ENCODE measurements at places on chromosomes 11 and 22.

DNA sequence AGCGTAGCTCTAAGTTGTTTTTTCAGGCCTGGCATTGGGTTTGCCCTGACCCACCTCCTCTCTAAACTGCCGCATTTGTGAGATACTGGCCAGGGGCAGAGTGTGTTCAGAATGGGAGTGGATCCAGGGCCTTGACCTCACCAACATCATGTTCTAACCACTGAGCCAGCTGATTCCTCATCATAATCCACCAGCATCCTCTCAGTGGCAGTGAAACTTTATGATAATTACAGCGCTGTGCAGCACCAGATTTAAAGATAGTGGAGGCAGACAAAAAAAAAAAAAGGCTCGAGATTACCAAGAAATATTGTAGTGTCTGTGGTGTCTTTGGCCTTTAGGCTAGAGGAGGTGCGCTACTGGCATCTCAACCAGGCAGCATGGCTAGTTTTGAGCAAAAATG lies 53.0 kb downstream of the KREMEN1 start:
- DNase-seq, result no peak

- no peak for DNase-seq
Observed at GRCh38 chr11:94501522-94501921, 7.7 kb downstream of the ANKRD49 start.

GRCh38 chr11:12777208-12777874 lies 103.1 kb downstream of the TEAD1 start:
- no peak for DNase-seq

- DNase-seq, result no peak
Observed at GRCh38 chr11:45028911-45029682, 78.4 kb upstream of the TP53I11 start.

- no peak for DNase-seq
Observed at GRCh38 chr11:31160504-31161422, 208.8 kb downstream of the DCDC1 start.

DNA sequence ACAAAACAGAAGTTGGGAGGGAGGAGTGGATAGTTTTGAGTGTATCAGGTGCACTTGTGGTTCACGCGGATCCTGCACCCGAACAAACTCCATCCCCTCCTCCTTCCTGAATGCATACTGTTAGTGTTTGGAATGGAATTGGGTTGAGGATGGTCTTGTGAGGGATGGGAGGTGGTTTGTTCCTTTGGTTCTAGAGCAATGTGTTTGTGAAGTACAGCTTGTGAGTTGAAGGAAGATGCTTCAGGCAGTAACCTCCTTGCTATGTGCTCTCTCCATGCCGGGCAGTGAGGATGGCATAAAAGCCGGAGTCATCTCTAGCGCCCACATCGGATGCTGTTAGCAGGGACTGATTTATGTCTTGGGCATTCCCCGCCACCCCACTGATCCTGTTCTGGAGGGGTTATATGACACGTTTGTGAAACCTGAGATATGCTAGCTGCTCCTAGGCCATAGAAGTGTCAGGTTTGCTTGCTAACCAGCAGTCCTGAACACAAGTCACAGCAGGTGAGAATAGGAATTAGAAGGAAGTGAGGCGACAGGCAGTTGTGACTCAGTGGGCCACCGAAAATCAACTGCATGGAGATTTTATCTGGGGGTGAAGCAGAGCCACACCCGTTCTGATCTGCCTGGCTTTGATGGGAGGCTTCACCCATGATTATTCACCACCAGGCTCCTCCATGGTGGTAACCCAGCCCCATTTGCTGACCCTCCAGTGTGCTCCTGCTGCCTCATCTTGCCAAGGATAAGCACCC lies 2.2 kb downstream of the BCR start:
- DNase-seq, result no peak

DNA sequence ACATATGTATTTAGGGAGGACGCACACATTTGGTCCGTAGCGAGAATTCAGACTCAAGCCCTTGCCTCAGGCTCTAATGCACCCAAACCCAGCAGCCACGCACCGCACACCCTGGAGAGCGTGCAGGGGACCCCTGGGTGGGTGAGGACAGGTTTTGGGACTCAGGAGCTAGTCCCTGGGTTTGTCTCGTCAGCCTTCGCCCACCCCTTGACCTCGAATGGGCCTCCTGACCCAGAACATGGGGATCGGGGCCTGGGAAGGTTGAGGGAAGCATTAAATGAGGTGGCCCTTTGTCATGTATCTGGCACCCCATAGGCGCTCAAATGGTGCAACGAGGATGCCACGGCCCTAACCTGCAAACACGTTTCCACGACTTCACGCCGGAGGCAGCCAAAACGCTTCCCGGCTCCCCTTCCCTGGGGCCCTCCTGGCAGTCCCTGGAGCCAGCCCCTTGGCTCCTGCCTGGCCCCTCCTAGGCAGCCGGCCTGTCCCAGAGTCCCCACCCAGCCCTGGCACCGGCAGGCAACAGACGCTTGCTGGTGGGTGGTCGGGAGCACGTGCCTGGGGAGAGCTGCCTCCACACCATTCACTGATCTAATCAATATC lies 5.5 kb upstream of the LINC01488 start:
- DNase-seq, result no peak

GRCh38 chr22:37220543-37220981 lies 8.3 kb upstream of the SSTR3 start:
- no peak for DNase-seq

DNA sequence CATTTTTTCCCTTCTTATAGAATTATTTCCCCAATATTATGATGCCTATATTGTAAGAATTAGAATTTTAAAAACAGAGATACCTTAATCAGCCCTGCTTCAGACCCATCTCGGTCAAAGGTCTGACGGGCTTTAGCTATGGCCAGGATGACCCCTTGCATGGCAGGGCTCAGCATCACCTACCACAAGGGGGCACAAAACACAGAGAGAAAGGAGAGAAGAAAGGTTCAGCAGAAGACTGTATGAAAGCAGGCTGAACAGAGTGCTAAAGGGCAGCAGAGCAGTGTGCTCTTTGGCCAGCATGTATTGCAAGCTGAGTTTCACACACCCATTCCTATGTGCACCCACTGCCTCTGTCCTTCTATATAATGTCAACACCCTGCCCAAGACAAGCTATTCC lies 26.8 kb downstream of the CLDN25 start:
- no peak for DNase-seq

GRCh38 chr11:66670816-66671215 lies 6.9 kb downstream of the RBM4B start:
- no peak for DNase-seq
